ENCODE measurements at places on chromosomes 3 and 15. TPM values are rescaled to one million over a fixed set of nuclear protein-coding genes. Genes with fewer than 3 reads are reported as not detected.

DNA sequence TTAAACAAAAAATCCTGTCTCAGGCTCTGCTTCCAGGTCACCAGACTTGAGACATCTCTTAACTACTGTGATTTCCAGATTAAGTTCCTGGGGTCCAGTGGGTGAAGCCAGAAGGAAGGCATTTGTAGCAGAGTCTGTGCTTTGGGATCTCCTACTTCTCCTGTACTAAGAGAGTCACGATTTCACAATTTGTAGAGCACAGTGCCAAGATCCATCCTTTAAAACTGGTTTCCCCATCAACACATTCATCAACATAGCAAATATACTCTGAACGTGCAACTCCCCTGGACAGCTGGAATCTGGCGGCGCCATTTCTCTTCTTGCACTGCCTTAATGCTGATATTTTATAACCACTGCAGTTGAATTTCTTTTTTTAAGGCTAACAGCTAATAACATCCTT is 33.2 kb downstream of the CDCP1 start:
- DNase-seq: no peak

- no peak for DNase-seq
Observed at GRCh38 chr3:65963787-65964677, 74.7 kb downstream of the MAGI1 start.

The IL16 gene
- total RNA-seq: 40.5 TPM

DNA sequence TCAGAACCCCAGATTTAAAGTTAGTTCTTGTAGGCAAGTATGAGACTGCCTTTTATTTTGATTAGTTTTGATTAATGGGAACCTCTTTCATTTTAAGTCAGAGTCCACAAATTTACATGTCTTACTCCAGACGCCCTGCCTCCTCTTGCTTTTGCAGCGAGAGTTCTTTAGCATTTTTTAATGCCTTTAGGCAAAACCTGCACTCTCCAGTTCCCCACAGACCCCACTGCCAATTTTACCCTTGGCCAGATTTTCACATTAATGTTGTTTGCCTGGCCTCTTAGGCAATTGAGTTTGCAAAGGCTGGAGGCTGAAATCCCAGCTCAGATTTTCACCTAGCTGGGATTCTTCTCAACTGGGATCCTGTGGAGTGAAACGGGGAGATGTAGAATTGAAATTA is 85.8 kb downstream of the GAP43 start:
- DNase-seq: no peak

DNA sequence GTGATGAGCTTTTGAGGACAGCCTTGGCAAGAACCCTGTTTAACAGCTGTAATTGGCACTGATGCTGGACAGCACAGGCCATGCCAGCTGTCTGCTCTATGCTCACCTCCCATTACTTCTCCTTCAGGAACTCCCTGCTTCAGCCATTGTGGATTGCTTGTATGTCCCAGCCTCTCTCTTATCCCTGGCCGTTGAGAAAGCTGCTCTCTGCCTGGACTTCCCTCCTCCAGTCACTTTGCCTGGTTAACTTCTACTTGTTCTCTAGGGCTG is 444.5 kb downstream of the EPHB1 start:
- DNase-seq: no peak

- DNase-seq: no peak
Observed at GRCh38 chr3:17967953-17968607, 225.6 kb upstream of the TBC1D5 start.

- DNase-seq: no peak
Observed at GRCh38 chr3:144055604-144056003, 84.0 kb downstream of the DIPK2A start.

The ANKRD63 gene
- not detected for total RNA-seq

- no peak for DNase-seq
Observed at GRCh38 chr3:157816896-157817295, 289.3 kb downstream of the SHOX2 start.

DNA sequence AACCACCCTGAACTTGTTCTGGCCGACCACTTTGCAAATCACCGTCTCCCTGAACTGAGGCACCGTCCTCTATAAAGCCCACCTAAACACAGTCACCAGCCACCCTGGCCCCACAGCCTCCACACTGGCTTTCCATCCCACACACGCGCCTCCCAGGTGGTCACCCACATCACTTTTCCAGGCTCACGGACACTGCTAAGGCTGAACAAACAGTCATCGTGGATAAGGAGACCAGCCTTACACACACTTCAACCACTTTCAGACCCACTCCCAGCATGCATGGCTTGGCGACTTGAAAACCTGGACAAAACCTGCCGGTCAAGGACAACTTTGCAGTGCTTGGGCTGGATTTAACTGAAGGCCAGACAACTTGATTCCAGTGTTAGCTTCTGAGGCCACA is 8.4 kb downstream of the CHSY1 start:
- DNase-seq: no peak

GRCh38 chr3:133037436-133037835 is 755 bp upstream of the TMEM108 start:
- no peak for DNase-seq

The KBTBD13 gene
- 0.15 TPM for total RNA-seq

DNA sequence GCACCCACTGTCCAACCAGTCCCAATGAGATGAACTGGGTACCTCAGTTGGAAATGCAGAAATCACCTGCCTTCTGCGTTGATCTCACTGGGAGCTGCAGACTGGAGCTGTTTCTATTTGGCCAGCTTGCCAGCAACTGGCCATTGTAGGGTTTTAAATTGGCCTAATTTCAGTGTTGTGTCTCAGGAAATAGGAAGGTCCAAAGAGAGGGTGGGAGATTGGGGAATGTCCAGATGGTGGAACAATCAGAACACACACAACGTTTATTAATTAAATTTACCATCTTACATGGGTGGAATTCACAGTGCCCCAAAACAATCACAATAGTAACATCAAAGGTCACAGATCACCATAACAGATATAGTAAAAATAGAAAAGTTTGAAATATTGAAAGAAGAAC is 189.5 kb downstream of the ZNF385D start:
- no peak for DNase-seq

- DNase-seq: no peak
Observed at GRCh38 chr3:10002951-10003350, 16.3 kb upstream of the EMC3 start.

DNA sequence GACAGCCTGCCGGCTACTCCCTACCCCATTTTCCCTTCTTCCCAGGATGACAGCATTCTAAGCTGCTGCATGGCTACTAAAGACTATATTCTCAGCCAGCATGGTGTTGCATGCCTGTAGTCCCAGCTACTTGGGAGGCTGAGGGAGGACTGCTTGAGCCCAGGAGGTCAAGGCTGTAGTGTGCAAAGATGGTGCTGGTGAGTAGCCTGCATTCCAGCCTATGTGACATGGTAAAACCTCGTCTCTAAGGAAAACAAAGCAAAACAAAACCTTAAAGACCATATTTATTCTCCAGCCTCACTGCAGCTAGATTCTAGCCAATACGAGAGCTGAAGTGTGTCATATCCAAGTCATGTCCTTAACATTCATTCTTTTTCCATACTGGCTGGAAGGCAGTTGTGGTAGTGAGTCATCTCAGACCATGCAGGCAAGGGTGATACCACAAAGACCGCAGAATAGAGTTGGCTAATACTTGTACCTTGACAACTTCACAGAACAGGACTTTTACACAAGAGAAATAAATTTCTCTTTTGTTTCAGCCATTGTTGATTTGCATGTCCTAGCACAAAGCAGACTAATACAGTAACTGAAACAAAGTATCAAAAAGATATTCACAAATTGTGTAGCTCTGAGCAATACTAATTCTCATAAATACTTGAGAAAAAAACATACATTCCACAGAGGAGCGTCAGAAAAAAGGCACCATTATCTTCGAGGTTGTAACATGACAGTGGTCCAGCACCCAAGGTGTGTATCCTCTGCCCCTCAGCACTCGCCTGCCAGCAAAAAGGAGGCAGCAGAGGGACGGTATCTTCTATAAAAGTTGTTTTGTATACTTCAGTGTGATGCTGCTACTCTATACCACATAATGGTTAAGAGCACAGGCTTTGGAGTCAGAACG is 14.8 kb downstream of the PBRM1 start:
- no peak for DNase-seq

DNA sequence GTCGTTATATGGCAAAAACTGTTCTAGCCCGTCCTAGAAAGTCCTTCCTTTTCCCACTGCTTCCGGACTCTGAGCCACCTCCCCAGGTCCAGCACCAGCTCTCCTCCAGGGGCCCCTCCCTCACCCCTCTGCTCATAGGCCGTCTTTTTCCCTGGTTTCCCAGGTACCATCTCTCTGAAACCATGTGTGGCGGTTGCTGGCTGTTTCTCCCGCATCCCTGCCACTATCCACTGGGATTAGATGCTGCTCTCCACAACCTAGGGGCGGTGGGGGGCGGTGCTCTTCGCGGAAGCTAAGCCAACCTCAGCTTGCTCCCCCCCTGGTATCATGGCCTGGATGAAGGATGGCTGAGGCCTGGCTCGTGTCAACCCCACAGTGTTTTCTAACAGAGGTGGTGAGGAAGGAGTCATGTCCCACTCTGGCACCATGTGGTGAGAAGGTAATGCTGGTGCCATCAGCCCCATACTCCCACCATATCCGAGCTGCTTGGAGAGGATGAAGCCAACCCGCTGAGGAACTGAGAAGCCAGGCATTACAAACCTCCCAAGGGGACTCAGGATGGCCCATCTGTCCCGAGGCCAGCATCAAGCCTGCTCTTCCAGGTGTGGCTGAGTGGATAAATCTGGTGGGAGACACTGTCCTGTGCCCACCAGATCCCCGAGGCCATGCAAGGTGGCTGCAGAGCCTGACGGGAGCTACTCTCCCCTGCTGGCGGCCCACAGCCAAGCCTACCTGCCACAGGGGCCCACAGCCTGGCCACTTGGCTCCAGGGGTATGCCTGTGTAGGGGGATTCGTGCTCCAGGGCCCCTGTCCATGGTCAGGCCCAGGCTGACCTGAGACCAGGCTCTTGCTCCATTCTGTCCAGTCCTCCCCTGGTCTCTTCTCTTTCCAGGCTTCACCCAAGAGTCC is 27.9 kb upstream of the SLC41A3 start:
- DNase-seq: no peak

DNA sequence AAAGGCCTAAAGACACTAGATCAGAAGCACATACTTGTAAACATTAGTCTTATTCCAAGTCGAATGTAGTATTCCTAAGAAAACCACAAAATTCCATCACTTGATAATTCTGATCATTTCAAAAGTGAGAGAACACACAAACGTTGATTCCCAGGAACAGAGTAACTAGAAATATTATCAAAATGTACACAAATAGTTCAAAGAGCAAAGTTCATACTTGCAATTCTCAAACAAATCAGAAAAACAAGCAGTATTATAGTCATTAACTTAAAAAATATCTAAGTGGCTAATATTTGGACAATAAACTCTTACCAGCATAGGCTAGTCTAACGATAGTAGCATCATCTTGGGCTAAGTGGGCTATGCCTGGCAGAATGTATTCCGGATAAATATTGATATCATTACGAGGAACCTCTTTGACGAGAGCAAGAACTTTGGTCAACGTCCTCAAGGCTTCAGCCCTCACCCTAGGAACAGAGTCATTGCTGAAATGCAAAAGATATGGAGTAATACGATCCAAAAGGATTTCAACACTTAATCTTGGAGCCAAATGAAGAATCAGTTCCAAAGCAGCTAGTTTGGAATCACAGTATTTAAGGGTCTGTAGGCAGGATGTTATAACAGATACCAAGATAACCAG is 13.3 kb downstream of the PIK3R4 start:
- DNase-seq: no peak

DNA sequence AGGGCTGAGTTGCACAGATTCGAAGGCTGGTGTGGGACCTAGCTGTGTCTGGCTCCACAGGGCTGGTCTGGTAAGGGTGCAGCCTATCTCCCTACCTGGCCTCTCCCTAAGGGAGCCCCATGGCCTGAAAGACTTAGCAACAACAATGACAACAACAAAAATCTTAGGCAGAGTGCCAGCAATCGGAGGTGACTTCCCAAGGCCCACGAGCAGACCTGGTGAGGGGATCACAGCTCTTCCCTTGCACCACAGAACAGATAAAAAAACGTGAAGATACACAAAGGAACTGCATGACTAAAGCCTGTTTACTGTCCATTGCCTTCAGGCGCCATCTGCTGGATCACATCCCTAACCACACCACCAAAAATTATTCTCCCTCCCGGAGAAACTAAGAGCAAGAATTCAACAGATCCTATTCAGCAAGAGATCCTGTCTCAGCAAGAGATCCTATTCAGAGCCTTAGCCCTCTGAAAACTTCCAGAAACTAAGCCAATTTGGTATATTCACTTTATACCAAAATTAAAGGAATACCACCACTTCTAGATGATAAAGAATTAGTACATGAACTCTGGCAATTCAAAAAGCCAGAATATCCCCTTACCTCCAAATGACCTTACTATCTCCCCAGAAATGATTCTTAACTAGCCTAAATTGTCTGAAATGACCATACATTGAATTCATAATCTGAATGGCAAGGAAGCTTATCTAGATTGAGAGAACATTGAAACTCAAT is 24.1 kb upstream of the OR5K4 start:
- no peak for DNase-seq

The CKMT1A gene
- 2.0 TPM for total RNA-seq

DNA sequence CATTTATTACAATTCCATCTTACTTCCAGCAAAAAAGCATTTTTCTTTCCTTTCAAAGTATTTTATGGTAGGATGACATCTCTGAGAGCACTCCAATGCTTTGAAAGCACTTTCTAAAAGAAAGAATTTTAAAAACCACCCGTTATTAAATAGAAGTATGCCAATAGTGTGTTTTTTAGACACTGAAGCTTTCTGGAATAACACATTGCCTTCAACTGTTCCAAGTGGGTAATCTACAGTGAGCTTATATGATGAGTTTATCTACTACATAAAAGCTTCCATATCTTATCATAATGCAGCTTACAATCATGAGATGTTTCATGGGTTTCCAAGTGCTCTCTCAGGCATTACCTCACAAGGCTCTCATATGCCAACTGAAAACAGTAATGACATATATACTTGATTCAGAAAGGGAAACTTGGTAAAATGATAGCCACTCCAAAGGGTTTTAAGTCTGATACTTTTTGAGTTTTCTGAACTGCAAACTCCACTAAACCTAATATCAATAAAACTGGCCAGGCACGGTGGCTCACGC is 14.1 kb downstream of the CMTM6 start:
- DNase-seq: no peak

The SLC12A1 gene
- total RNA-seq: not detected

- DNase-seq: no peak
Observed at GRCh38 chr15:51803965-51804364, 25.5 kb upstream of the TMOD3 start.

- DNase-seq: no peak
Observed at GRCh38 chr3:163347944-163348343, 1730.4 kb downstream of the SI start.

DNA sequence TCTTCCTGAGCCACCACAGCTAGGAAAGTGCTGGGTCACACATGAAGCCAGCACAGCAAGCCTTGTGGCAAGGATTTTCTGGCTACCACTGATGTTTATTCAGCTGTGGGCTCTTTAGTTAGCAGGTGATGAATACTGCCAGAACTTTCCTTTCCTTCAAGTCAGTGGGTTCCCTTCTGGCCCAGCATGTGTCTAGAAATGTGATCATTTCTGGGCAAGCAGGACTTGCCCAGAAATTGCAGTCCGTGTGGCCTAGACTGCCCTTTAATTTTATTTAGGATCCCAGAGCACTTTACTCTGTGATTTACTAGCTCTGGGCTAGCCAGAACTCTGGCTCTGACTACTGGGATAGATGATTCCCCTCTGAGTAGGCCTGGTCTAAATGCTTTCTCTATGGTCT is 397.5 kb downstream of the ZIC4 start:
- no peak for DNase-seq

Data from breast epithelium (tissue), 4 donors.